ENCODE measurements at places on chromosomes 1 and 21. TPM values are rescaled to one million over a fixed set of nuclear protein-coding genes. Genes with fewer than 3 reads are reported as not detected.

The MPZ gene
- 3.0 TPM for polyA plus RNA-seq

The LRRC71 gene
- polyA plus RNA-seq, result 0.19 TPM

DNA sequence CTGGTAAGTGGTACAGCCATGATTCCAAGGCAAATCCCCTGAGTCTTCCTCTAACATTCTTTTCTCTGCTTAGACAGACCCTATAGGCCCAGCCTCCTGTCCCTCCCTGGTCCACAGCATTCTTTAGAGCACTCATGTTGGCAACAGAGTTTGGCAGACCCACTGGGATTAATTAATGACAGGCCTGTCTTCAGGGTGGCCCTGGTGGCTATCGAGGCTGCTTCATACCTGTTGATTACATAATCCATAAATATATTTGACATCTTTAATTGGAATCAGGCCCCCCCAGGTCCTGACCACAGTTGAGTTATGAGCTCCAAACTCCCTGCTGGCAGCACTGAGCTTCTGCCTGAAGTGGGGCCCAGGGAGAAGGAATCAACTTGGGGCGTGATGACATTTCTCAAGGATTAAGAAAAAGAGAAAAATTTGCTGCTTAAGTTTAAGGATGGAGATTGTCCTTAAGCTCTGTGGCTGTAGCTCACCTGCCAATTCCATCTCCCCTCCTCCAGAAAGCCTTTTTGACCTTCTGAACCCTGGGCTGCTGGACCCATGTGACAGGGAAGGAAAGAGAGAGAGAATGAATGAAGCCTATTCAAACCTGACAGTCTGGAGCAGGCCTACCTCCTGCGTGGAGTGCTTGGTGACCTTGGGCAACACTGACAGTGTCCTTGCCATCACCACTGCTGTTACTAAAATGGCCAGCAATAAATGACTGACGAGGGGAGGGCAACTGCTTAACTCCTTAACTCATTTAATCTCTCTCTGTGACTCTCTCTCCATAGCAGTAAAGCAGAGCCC, 156.6 kb downstream of the TRABD2B start:
- no peak for DNase-seq

DNA sequence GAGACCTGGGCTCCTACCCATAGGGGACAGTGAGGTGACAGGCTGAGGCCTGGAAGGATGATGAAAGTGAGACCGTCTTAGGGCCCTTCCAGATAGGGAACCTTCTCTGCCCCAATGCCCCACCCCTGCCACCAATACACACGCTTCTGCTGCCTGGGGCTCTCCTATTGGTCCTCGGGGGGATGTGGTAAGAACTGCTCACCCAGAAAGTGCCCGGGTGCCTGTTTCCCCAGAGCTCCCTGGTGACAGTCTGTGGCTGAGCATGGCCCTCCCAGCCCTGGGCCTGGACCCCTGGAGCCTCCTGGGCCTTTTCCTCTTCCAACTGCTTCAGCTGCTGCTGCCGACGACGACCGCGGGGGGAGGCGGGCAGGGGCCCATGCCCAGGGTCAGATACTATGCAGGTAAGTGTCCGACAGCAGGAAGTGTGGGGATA, 948 bp downstream of the SEMA4A start:
- DNase-seq, result no peak

DNA sequence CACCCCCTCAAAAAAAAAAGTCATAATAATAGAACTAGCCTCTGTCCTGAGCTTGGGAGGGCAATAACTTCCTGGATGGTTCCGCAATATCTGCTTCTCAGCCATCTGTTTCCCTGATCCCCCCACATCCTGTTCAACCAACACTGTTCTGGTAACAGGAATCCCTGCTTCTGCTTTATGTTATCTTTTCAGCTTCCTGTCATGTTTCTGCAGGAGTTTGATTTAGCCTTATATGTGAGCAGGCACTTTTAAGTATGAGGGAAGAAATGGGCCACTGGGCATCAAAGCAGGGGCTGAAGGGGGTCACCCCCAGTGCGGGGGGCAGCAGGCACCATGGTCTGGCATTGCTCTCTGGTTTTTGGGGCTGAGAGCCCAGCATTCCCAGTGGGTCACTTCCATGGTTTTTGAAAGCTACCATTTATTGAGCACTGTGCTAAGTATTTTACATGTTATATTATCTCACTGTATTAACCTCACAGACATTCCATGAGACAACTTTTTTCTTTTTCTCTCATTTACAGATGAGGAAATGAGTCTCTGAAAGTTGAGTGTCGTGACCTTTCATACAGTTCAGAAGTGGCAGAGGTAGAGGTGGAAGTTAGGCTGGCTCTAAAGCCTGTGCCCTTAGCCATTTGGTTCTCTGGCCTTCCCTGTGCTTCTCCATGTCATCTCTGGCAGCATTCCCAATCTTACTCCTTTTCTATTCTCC, 61.9 kb downstream of the DNTTIP2 start:
- DNase-seq, result no peak

GRCh38 chr1:118958937-118959631, 29.1 kb downstream of the TBX15 start:
- no peak for DNase-seq

- DNase-seq, result no peak
Observed at GRCh38 chr1:51274676-51275075, 38.6 kb downstream of the RNF11 start.

DNA sequence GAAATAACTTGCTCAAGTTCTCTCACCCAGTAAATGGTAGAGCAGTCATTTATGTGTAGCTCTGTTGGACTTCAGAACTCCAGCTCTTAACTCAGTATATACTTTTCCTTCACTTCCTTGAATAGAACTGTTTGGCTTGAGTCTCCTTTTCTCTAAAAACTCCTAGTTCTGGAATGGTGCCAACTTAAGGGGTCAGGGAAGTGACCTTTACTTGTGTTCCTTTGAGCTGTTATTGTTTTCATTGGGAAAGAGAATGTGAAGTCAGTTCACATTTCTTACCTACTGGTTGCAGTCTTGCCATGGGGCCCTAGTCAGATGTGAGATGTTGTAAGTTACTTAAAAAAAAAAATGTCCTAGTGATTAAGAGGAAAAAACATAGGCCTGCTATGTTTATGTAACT, 77.0 kb upstream of the MACF1 start:
- peak; percentile 52 for DNase-seq

DNA sequence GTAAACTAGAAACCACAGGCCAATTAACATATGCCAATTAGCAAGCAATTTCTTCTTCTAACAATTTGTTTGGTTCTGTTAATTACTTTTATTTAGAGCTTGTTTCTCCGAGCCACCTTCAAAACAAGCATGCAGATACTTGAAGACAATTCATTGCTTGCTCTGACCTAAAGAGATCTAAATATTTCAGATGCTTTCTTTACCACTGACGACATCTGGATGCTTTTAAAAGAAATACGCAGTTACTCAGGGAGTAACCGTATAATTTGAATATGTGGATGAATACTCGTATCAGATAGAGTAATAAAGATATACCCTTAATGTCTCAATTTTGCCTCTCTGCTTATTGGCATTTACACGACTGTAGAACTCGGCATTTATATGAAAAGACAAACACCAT, 390.0 kb downstream of the DISC1 start:
- no peak for DNase-seq

- DNase-seq, result no peak
Observed at GRCh38 chr1:24540906-24541710, 14.8 kb upstream of the NCMAP start.

The COA7 gene
- polyA plus RNA-seq, result 12.2 TPM

The OR6N1 gene
- not detected for polyA plus RNA-seq

GRCh38 chr1:223126741-223127140, 16.3 kb downstream of the TLR5 start:
- no peak for DNase-seq
